ENCODE measurements at places on chromosomes 7 and 10. TPM values are rescaled to one million over a fixed set of nuclear protein-coding genes. Genes with fewer than 3 reads are reported as not detected.

The EXOC4 gene
- 103 TPM for total RNA-seq

GRCh38 chr10:69323622-69324021, 45.3 kb downstream of the HK1 start:
- DNase-seq: no peak
- H3K27ac ChIP-seq: peak overlapping the region; percentile 56
- peaks cover 54% of the 10 kb centered on the region for H3K4me1 ChIP-seq
- peaks cover 2% of the 10 kb centered on the region for H3K36me3 ChIP-seq
- no peaks in the 10 kb centered on the region for H3K27me3 ChIP-seq
- no peak overlapping the region for H3K4me3 ChIP-seq

The ANKRD2 gene
- not detected for total RNA-seq

- H3K4me1 ChIP-seq: no peaks in the 10 kb centered on the region
- H3K4me3 ChIP-seq: no peak overlapping the region
- no peaks in the 10 kb centered on the region for H3K36me3 ChIP-seq
- no peak for DNase-seq
- no peaks in the 10 kb centered on the region for H3K27me3 ChIP-seq
Measured at GRCh38 chr10:66964946-66965345, 39.1 kb downstream of the LRRTM3 start.

DNA sequence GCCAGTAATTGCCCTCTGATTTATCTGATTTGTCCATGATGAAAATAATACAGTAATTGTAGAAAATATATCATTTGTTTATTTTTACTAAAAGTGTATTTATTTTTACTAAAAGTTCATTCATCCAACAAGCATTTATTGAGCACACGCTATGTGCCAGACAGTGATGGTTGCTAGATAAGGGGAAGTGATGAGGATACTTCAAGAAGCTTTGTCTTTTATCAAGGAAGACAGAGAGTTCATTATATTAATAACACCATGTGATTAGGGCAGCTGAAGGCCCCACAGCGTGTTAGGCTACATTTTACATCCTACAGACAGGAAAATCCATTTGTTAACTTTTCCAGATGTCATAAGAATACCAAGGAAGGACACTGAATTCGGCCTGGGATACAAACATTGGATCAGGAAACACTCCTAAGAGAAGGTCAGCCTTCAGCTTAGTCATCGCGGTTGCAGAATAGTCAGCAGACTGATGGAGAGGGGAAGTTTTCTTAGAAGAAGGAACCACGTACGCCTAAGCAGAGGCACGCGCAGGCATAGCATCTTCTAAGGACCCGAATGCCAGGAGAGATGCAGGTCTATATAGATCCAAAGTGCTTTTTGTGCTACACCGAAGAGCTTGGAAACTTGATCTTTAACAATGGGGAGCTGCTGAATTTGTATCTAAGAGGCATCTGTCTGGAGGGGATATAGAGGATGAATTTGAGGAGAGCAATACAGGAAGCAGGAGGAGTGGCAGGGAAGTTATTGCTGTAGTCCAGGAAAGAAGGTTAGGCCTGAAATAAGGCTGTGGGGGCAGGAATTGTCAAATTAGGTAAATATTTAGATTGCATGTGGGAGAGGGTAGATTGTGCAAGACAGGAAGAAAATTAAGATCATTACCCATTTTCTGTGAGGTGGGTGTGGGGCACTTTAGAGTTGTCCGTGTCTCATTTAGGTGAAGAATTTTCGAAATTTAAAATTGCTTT, 85.7 kb downstream of the LRGUK start:
- no peaks in the 10 kb centered on the region for H3K36me3 ChIP-seq
- H3K4me1 ChIP-seq: no peaks in the 10 kb centered on the region
- H3K27ac ChIP-seq: no peak overlapping the region
- no peak for DNase-seq
- H3K4me3 ChIP-seq: no peak overlapping the region

- no peaks in the 10 kb centered on the region for H3K4me1 ChIP-seq
- no peaks in the 10 kb centered on the region for H3K36me3 ChIP-seq
- H3K4me3 ChIP-seq: no peak overlapping the region
- H3K27me3 ChIP-seq: no peaks in the 10 kb centered on the region
- DNase-seq: no peak
Measured at GRCh38 chr7:33459340-33459751, 330.0 kb downstream of the BBS9 start.

DNA sequence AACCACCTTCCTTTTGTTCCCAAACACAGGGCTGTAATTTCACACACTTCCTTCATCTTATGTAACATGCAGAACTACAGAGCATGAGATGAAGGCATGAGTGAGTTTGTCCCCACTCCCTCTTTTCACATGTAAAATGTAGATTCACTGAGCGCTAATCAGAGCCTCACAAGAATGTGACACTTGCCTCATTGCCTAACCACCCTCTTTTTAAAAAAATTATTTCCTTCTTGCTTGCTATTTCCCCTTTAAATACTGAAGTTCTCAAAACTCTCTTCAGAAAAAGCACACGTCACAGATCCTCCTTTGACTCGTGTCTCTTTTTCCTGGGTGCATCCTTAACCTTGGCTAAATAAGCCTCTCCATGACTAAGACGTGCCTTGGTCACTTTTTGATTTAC, 121.2 kb upstream of the TARP start:
- no peak for DNase-seq
- H3K36me3 ChIP-seq: no peaks in the 10 kb centered on the region
- peaks cover 19% of the 10 kb centered on the region for H3K4me1 ChIP-seq
- no peaks in the 10 kb centered on the region for H3K27me3 ChIP-seq
- no peak overlapping the region for H3K27ac ChIP-seq
- no peak overlapping the region for H3K4me3 ChIP-seq

The FAM25G gene
- total RNA-seq: not detected

DNA sequence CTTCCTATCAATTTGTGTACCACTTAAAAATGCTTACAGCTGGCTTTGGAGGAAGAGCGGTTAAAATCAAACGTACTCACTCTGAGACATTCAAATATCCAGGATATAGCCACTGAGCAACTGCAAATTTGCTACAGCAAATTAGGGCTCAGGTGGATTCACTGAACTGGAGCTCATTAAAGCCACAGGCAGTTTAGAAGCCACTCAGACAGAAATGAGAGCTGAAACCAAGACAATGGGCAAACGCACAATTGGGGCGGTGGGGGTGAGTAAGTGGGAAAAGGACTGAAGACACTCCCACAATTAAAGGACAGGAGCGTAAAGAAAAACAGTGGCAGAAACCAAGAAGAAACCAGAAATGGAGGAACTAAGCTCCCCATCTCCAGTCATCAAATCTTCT, 20.5 kb downstream of the MPP7 start:
- peak overlapping the region; percentile 8 for H3K27ac ChIP-seq
- peaks cover 15% of the 10 kb centered on the region for H3K4me1 ChIP-seq
- no peaks in the 10 kb centered on the region for H3K36me3 ChIP-seq
- DNase-seq: no peak
